ENCODE measurements at places on chromosomes 6 and 20. TPM values are rescaled to one million over a fixed set of nuclear protein-coding genes. Genes with fewer than 3 reads are reported as not detected.

The NT5E gene
- total RNA-seq: 19.2 TPM

- DNase-seq: no peak
These were observed 24.4 kb upstream of the EDN1 start for GRCh38 chr6:12265791-12266190.

- DNase-seq: no peak
These were observed 28.2 kb upstream of the TAF8 start for GRCh38 chr6:42021847-42022754.

The RRBP1 gene
- 61.5 TPM for total RNA-seq

GRCh38 chr6:34062156-34062555, 83.7 kb downstream of the GRM4 start:
- no peak for DNase-seq

The ITPR3 gene
- 12.1 TPM for total RNA-seq

- DNase-seq: peak; percentile 37
These were observed 19.9 kb downstream of the PLN start for GRCh38 chr6:118567974-118568373.

GRCh38 chr6:2768696-2769095, 3.5 kb downstream of the WRNIP1 start:
- no peak for DNase-seq

GRCh38 chr6:152096863-152097496, 289.5 kb downstream of the ESR1 start:
- peak; percentile 3 for DNase-seq

The KIAA1755 gene
- 8.7 TPM for total RNA-seq

DNA sequence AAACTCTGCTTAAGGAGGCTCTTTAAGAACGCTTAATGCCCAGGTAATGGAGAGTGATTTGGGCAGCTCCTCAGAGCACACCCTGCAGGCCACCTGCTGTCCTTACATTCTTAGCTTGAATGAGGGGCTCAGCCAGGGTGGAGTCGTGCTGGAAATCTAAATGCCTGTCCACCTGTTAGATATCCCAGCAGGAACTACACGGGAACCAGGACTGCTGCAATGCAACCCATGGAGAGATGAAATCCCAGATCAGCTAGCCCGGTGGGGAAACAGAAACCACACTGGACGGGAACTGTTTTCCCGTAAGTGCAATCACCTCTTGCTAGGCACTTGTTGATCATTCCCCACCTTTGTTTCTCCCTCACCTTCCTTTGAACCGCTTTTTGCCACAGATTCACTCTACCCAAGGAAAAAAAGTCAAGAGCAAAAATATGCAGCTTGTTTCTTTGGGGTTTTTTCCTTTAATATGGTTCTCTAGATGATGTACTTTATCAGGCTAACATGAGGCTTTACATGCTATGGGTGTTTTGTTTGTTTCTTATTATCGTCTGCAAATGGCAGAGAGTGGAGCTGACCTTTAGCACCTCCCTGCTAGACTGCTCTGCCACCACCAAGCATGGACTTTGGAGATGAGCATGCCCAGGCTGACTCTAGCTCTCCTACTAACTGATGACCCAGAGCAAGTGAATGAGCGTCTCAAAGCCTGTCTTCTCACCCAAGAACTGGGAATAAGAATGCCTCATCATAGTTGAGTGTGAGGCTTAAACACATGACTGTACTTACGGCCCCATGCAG, 125.9 kb upstream of the TNFAIP3 start:
- DNase-seq: no peak

GRCh38 chr20:50975701-50976330, 17.2 kb downstream of the MOCS3 start:
- DNase-seq: no peak

- DNase-seq: peak; percentile 91
These were observed 751 bp downstream of the MAP3K4 start for GRCh38 chr6:160992061-160992979.

GRCh38 chr6:164690241-164690640, 619.2 kb downstream of the C6orf118 start:
- DNase-seq: no peak

DNA sequence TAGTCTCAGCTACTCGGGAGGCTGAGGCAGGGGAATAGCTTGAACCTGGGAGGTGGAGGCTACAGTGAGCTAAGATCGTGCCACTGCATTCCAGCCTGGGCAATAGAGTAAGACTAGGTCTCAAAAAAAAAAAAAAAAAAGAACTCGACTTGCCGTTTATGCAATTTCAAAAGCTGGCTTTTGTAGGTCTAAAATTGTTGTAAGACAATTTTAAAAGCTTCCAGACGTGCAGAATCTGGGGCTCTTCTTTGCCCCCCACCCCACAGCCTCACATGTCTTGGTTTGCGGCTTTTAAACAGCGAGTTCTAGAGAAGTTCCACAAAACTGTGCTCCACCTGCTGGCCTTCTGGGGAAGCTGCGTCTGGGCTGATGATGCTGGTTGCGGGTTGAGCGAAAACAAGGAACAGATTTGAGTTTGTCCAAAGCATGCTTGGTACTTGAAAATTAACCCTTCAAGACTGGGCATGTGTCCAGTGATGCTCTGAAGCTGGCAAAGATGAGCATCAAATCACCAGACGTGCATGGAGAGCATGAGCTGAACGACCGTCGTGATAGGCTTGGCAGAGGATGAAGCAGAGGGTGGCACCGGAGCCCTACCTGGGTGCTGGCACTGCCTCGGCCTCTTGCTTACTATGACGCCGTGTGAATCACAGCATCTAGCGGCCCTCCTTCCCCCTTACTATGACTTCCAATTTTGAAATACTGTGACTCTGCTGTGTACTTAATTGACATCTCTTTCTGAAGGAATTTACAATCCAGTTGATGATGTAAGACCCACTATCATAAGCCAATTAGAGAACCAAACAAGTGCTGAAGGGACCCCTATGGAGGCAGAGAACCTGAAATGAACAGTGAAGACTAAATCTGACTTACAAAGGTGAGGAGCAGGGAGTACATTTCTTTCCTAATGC, 171.4 kb downstream of the GMPR start:
- peak; percentile 94 for DNase-seq

- no peak for DNase-seq
These were observed 26.7 kb upstream of the TTPAL start for GRCh38 chr20:44448753-44449546.

GRCh38 chr6:33958526-33959328, 154.9 kb upstream of the MLN start:
- DNase-seq: no peak

The NOTCH4 gene
- 19.9 TPM for total RNA-seq

GRCh38 chr6:126180585-126180984, 159.3 kb upstream of the CENPW start:
- no peak for DNase-seq

The ADRM1 gene
- total RNA-seq: 127 TPM

The CNR1 gene
- 25.7 TPM for total RNA-seq

The TPD52L2 gene
- total RNA-seq: 162 TPM

DNA sequence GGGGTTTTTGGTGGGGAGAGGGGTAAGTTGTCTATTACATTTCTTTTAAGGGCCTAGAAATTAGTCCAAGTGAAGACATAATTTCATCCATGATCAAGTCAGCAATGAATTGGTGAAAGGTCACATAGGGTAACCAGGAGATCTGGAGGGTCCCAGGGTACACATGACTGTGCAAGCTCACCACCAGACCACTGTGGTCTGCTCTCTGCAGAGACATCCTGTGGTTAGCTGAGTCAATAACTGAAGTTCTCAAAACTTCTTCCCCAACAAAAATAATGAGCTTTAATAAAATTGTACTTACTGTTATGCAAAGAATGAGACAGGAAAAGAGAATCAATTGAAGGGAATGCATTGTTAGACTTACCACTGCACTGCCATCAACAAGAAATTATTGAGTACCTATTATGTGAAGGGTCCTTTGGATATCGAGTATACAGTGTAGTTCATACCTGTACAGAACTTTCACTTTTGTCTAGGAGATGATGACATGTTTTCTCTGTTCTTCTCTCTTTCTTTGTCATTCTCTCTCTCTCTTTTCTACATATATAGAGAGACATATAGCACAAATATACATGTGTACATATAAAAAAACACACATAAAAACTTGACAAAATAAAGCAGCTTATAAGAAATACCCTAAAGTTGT, 209.8 kb downstream of the GJA1 start:
- DNase-seq: no peak

The PSORS1C1 gene
- total RNA-seq: 0.34 TPM

The RIMS1 gene
- total RNA-seq: 45.6 TPM

The DDX43 gene
- total RNA-seq: 3.5 TPM

The ACTL10 gene
- 1.3 TPM for total RNA-seq

DNA sequence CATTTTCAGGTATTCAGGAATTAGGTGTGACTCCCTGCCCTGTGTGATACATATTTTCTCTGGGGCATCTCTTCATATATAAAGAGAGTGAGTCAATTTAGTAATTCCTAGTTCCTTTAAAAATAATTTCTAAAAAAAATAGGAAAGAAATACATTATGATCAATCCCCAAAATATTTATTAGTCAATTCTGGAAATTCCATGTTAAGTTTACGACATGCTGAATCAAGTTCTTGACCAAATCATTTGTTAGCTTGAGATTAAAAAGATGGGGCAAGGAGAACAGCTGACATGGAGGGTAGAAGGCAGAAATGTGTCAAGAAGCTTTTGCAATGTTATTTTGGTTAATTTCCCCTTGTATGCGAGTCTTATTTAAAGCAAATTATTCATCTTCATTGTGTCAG, 22.7 kb upstream of the PRDM1 start:
- DNase-seq: no peak

GRCh38 chr20:61764471-61765025, 301.1 kb downstream of the TAF4 start:
- DNase-seq: no peak

DNA sequence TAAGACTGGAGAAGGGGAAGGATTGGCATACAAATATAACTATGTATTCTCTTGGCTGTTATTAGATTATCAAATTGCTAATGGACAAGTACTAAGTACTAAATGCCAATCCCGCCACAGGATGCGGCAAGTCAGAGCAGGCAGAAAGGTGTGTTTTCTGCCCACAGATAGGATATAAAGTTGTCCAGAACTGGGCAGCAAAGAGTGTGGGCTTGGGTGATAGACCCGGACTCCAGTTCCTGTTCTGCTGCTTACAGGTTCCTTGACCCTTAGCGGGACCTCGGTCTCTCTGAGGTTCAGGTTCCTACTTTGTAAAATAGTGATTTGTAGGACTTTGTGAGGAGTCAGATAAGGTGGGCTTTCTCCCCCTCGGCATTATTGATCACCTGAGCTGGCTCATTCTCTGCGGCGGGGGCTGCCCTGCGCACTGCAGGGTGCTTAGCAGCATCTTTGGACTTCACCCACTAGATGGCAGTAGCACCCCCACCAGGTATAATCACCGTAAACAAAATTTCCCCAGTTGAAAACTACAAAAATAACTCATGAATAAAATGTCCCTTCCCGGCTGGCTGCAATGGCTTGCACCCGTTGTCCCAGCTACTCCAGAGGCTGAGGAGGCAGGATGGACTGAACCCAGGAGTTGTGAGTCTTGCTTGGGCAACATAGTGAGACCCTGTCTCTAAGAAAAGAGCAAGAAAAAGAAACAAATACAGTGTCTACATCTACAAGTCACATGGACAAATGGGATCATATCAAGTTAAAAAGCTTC, 193.1 kb downstream of the DOK5 start:
- DNase-seq: no peak

DNA sequence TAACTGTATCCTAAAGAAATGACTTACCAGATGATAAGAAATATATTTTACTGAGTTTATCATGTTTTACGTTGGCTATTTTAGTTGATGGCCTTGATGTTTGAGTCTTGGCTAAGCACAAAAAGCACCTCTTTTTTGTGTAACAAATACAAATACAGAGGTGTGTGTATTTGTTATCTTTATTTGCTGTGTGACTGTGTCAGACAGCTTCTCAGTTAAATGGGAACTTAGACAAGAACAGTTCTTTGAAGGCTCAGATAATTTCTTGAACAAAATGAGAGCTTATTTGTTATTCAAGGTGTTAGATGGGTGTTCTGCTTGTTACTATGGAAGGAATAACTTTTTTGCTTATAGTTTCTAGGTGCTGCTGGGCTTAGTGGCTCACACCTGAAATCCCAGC, 95.4 kb downstream of the RPS12 start:
- no peak for DNase-seq

GRCh38 chr6:26043384-26044139, 43.7 kb upstream of the HFE start:
- DNase-seq: peak; percentile 95

GRCh38 chr6:137362878-137363804, 131.1 kb downstream of the OLIG3 start:
- no peak for DNase-seq

- no peak for DNase-seq
These were observed 1.5 kb upstream of the TUBB2B start for GRCh38 chr6:3228771-3229565.

The PPP1R14C gene
- not detected for total RNA-seq

GRCh38 chr6:3721810-3722621, 29.5 kb downstream of the PXDC1 start:
- no peak for DNase-seq

DNA sequence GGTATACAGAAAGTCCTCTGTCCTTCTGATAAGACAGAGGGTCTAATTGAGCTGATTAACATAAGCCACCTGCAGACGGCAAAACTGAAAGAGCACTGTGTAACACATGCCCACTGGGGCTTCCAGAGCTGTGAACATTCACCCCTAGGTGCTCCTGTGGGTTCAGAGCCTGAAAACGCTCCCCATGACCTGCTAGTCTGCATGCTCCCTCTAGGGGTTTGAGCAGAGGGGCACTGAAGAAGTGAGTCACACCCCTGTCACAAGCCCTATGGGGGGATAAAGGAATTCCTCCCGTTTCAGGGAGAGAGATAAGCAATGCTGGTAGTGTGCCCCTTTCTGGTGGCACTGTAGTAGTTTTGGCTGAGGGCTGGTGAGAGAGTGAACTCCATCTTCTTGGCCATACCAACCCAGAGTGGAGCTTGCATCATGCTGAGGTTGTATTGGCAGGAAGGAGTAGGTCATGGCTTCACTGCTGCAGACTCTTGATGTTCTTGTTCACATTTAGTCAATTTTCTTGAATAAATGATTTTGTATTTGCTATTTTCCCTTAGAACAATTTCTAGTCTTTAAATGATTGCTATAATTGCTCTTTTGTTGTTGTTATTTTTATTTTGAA, 637.5 kb upstream of the MAN1A1 start:
- DNase-seq: no peak

GRCh38 chr6:30884521-30885480, 482 bp downstream of the DDR1 start:
- no peak for DNase-seq

The SLC29A1 gene
- total RNA-seq: 135 TPM

The DBNDD2 gene
- 119 TPM for total RNA-seq

The NANP gene
- 3.9 TPM for total RNA-seq

- peak; percentile 94 for DNase-seq
These were observed 33.4 kb upstream of the SLC22A1 start for GRCh38 chr6:160088069-160088783.

DNA sequence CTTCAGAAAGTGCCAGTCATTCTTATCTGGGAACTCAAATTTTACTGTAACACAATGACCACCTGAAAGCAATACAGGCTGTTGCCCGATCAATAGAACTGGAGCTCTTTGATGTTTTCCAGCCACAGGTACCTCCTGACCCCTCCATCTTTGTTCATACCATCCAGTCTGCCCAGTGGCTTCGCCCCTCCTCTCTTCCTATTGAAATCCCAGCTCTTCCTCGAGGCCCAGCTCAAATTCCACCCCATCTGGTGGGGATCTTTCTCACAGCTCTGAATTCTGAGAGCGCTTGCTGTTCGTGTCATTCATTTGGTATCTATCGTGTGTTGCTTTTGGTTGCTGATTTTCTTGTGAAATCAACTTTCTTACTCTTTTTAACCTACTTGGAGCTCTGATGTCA, 87.9 kb upstream of the CNKSR3 start:
- DNase-seq: no peak

Data from esophagus muscularis mucosa (tissue), 4 donors.